A549 treated with DMSO at 1 μM for 4 hours (cell line): ENCODE measurements at places on chromosomes 7 and 10. TPM values are rescaled to one million over a fixed set of nuclear protein-coding genes. Genes with fewer than 3 reads are reported as not detected.

CAMK2B gene
- total RNA-seq = 0.15 to 0.28 TPM (median 0.20 TPM) in 5 replicates

PAPOLB gene
- not detected in 5 replicates for total RNA-seq

LIPK gene
- total RNA-seq = not detected in 5 replicates

SGCE gene
- total RNA-seq = 47.4 to 58.1 TPM (median 55.9 TPM) in 5 replicates

PON1 gene
- 0.28 to 0.59 TPM (median 0.52 TPM) in 5 replicates for total RNA-seq

SLC13A4 gene
- not detected in 5 replicates for total RNA-seq

PTF1A gene
- not detected in 5 replicates for total RNA-seq

MYL7 gene
- not detected in 5 replicates for total RNA-seq

PNLIP gene
- total RNA-seq = not detected in 5 replicates

LRRC27 gene
- 4.9 to 6.3 TPM (median 5.5 TPM) in 5 replicates for total RNA-seq

TAS2R5 gene
- 0.37 to 0.81 TPM (median 0.46 TPM) in 4 of 5 replicates, not detected in the other for total RNA-seq

PCGF6 gene
- 11.1 to 13.1 TPM (median 12.3 TPM) in 5 replicates for total RNA-seq

CDNF gene
- total RNA-seq = 0.85 to 1.6 TPM (median 0.97 TPM) in 5 replicates

COL17A1 gene
- total RNA-seq = 1.8 to 3.2 TPM (median 2.5 TPM) in 5 replicates

PALD1 gene
- 5.9 to 8.6 TPM (median 7.2 TPM) in 5 replicates for total RNA-seq

GDF2 gene
- not detected in 5 replicates for total RNA-seq

SLC26A3 gene
- not detected in 5 replicates for total RNA-seq

UNCX gene
- 0.07 to 0.08 TPM in 2 of 5 replicates, not detected in the others for total RNA-seq
